ENCODE measurements at places on chromosomes 1 and 21. TPM values are rescaled to one million over a fixed set of nuclear protein-coding genes. Genes with fewer than 3 reads are reported as not detected.

The AURKAIP1 gene
- 210 TPM for total RNA-seq

The TSPEAR gene
- not detected for total RNA-seq

The APOBEC4 gene
- not detected for total RNA-seq

The MAP1LC3C gene
- not detected for total RNA-seq

The KISS1 gene
- not detected for total RNA-seq

The CYP4A22 gene
- total RNA-seq = not detected

GRCh38 chr1:87197156-87197555, 131.5 kb upstream of the LMO4 start:
- DNase-seq = no peak

DNA sequence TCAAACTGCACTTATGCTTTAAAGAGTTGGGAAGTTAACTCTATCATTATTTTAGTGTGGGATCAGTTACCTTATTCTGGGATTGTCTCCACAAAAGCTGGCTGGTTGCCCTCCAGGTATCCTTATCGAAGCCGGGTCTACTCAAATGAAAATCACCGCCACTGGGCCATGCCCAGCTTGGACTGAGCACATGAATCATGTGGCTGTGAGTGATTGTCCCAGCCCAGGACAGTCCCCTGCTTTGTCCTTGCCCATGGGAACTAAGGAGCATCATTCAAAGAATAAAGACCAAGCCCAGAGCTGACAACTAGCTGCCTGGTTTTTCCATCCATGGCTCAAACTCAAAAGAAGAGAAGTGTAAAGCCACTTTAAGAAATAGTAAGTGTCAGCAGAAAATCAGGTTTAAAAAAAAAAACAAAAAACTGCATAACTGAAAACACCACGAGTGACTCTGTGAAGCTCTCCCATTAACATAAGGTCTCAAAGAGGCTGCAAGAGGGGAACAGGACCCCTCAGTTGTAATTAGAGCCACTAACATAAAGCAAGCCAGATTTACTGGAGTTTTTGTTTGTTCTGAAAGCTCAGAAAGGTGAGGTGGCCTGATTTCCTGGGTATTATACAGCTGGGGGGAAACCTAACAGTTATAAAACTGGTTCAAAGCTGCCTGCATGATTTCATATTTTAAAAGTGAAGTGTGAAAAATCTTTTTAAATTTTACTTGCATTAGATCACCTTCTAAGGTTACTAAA, 91.5 kb downstream of the KIF14 start:
- DNase-seq = no peak

DNA sequence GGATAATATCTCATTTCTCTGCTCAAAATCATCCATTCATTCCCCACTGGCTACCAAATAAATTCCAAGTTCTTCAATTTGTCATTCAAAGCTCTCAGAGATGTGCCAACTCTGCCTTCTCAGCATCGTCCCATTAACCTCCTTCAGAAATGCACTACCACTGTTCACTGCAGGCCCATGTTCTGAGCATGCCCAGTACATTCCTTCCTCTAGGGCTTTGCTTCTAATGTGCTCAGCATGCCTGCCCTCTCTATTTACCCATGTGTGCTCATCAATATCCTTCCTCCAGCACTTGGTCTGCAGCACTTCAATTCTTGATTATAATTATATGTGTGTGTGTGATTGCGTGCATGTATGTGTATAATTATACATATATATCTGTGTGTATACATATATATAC, 36.1 kb upstream of the RGS8 start:
- no peak for DNase-seq

DNA sequence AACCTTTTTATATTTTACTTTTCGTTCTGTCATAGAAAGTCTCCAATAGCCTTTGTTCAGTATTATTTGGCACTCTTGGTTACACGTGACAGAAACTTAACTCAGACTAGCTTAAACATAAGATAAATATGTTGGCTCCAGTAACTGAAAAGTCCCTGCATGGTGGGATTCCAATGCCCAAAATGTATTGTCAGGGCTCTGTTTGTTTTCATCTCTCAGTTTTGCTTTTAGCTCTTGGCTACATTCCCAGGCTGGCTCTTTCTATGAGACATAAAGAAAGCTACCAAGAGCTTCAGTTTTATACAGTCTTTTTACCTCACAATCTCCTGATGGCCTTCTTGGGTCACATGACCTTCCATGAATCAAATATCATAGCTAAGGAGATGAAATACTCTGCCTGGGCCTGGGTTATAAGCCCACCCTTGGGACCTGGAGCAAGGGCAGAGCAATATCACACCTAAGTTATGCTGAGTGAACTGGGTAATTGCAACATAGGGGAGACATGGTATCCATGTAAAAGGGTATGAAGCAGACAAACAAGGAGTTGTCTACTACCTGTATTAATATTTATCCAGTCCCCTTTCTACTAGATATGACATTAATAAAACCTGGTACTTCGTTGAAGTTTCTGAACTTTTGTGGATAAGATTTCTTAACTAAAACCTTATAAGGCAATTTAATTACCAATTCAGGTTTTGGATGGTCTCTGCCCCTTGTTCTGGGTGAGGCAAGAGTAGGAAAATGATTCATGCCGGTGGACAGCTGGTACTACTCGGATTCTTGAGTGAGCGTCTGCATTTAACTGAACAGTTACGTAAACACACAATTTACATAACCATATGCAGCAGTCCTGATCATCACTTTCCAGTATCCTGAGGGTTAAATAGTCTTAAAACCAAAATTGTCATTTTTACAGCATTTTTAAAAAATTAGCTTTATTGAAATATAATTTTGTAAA, 442.3 kb downstream of the GPATCH2 start:
- DNase-seq = no peak
